ENCODE measurements at places on chromosomes 4 and X.

- DNase-seq, result no peak
Observed at GRCh38 chr4:128483816-128484215, 196.2 kb upstream of the PGRMC2 start.

- no peak for DNase-seq
Observed at GRCh38 chr4:154911097-154911496, 130.0 kb downstream of the RBM46 start.

DNA sequence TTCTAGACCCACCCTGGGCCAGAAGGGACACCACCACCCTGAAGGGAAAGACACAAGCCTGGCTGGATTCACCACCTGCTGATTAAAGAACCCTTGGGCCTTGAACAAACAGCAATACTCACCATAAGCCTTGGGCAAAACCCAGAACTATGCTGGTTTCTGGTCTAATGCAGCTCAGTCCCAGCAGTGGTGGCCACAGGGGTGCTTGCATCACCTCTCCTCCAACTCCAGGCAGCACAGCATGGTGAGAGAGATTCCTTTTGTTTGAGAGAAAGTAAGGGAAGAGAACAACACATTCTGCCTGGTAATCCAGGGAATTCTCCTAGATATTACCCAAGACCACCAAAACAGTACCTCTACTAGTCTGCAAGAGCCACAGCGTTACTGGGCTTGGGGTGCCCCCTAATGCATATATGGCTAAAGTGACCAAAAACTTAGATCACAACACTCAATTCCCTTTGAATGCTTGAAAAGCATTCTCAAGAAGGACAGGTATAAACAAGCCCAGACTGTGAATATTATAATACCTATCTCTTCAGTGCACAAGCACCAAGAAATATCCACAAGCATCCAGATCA lies 25.7 kb downstream of the RNF128 start:
- no peak for DNase-seq

- no peak for DNase-seq
Observed at GRCh38 chr4:86557526-86557925, 36.6 kb upstream of the PTPN13 start.

GRCh38 chr4:48340276-48340964 lies 909 bp upstream of the SLAIN2 start:
- peak; percentile 36 for DNase-seq

GRCh38 chr4:159495515-159496236 lies 392.8 kb downstream of the RAPGEF2 start:
- no peak for DNase-seq

- no peak for DNase-seq
Observed at GRCh38 chr4:76977113-76977512, 27.6 kb downstream of the SEPTIN11 start.

- DNase-seq, result no peak
Observed at GRCh38 chrX:10612215-10612614, 8.2 kb downstream of the MID1 start.

GRCh38 chrX:14309431-14309830 lies 219.9 kb upstream of the GLRA2 start:
- DNase-seq, result no peak

- DNase-seq, result no peak
Observed at GRCh38 chr4:16066586-16067128, 17.2 kb downstream of the PROM1 start.

- DNase-seq, result no peak
Observed at GRCh38 chrX:111662292-111662691, 18.7 kb upstream of the ALG13 start.

- DNase-seq, result peak; percentile 86
Observed at GRCh38 chrX:53088136-53088974, 5.6 kb upstream of the KANTR start.

- no peak for DNase-seq
Observed at GRCh38 chr4:168920441-168921065, 89.5 kb downstream of the CBR4 start.

DNA sequence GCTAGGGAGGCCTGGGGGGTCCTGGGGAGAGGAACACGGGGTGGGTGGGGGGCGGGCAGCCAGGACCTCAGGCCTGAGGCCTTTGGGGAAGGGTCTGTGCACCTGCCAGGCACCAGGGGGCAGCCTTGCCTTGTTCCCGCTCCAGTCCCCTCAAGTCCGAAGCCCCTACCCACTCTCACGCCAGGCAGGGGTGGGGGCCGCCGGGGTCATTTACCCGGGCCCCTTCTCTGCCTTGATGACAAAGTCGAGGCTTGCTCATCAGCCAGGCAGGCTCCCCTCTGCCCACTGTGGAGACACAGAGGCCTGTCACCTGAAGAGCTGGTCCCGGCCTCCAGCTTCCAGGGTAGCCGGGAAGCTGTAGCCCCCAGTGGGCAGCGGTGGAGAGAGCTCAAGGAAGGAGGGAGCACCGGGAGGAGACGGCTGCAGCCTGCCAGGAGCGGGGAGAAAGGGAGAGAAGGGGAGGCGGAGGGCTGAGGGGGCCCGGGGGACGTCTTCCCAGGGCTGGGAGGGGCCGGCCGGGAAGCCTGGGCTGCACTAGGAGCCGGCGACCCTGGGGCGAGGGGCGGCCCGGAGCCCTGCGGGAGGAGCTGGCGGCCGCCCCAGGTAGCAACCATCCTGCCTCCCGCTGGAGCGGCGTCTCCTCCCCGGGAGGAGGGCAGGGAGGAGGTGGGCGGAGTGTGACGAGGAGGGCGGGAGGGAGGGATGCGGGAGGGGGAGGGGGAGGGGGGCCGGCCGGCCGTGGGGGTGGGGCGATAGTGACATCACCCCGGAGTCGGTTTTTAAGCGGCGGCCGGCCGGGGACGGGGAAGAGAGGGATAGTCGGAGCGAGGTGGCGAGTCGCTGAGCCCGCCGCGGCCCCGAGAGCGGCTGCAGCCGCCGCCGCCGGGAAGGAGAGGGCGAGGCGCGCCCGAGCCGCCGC lies at the start of gene SLC6A8:
SLC6A8 (plus strand) TSS at position 806 of the 919 bp plus-strand sequence. CDS start 649 bp downstream, outside the sequence.
- DNase-seq, result peak; percentile 27

DNA sequence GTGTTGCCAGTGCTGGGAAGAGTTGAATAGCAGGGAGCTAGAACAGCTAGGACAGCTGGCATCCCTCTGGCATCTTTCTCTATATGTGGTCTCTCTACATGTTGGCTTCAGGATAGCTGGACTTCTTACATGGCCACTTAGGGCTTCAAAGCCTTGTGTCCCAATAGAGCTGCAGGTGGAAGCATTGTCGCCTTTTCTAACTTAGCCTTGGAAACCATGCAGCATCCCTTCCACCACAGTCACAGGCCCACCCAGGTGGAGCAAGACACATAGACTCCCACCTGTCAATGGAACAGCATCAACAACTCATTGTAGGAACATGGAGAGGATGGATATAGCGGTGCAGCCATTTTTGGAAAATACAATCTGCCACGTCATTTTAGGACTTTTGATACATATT lies 149.0 kb downstream of the AASDH start:
- no peak for DNase-seq

DNA sequence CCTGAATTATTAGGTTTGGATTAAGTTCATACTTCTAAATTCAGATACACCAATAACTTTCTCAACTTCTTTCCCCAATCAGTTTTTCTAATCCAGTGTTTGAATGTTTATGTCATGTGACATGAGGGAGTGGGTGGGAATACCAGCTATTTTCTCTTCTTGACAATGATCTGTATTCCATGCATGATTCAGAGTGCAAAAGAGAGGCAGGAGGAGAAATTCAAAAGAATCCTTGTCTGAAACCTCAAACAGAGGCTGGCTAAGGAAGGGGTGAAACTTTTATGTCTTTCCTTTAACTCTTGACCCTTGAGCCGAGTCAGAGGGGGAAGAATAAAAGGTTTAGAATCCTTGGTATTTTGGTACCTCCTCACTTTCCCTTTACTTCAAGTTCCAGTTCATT lies 544.7 kb downstream of the SPRY1 start:
- no peak for DNase-seq

- DNase-seq, result no peak
Observed at GRCh38 chr4:102553982-102554381, 52.8 kb downstream of the NFKB1 start.

GRCh38 chrX:150063674-150064073 lies 125.4 kb upstream of the EOLA2 start:
- DNase-seq, result no peak

Data from activated CD4-positive, alpha-beta T cell treated with anti-CD3 and anti-CD28 coated beads for 48 hours (primary cell).